ENCODE measurements at places on chromosomes 3 and 15.

DNA sequence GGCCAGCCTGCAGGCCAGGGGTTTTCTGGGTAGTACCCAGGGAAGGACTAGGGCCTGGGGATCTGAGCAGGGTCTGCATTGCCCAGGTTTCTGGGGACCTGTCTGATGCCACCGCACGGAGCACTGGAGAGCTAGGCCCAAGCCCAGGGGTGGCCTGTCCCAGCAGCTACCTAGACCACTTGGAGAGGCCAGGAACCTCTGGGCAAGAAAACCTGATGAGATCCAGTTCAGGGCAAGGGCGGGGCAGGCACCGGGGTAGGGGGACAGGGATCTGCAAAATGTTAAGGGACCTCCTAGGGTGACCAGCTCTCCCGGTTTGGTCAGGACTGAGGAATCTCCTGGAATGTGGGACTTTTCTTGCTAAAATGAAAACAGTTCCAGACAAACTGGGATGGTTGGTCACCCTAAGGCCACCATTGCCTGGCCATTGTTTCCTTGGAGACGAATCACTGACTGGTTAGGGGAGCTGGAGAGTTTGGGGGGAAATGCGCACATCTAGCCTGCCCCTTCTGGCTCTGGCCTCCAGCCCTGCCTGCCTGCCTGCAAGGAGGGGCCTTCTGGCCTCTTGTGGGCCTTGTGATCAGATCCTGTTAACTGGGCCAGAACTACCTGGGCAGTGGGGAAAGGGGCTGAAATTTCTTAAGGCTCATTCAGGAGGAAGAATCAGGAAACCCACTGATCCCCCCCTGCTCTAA lies 117.4 kb upstream of the TLE3 start:
- no peak for DNase-seq

- no peak for DNase-seq
Measured at GRCh38 chr15:61657461-61657860, 402.8 kb downstream of the VPS13C start.

- DNase-seq = no peak
Measured at GRCh38 chr3:45317710-45318109, 70.7 kb upstream of the LARS2 start.

GRCh38 chr15:99385005-99385669 lies 133.9 kb downstream of the LRRC28 start:
- no peak for DNase-seq

DNA sequence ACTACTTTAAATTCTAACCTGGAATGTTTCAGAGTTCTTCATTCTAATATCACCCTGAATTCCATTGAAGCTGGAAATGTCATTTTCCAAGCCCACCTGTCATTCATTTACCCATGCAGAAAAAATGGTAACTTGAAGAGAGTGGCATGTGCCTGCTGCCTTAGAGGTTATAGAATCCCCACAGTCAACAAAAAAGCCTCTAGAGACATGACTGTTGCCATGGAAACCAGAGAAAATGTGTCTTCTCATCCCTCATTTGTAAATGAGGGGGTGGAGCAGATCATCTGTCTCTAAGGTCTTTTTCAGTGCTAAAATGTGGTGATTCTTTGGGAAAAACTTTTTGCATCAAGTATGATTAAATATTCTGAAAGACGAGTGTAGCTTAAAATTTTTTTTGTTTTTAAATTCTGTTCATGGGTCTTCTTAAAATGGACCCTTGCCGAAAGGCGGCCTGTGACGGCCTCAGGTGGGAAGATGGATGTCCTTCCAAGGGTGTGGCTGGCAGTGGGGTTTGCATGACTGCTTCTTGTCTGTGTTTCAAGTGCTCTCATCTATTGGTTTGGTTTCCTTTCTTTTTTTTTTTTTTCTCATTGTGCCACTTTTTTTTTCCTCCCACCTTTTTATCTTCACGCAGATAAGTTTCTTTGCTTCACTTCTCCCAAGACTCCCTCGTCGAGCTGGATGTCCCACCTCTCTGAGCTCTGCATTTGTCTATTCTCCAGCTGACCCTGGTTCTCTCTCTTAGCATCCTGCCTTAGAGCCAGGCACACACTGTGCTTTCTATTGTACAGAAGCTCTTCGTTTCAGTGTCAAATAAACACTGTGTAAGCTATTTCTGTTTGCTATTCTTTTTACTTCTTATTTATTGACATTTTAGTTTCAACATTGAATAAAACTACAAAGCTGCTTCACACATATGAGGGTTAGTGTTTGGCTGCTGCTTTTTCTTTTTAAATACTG lies 23.0 kb downstream of the TPM1 start:
- DNase-seq = no peak

GRCh38 chr3:194133661-194134230 lies 2.2 kb upstream of the HES1 start:
- DNase-seq = no peak

- peak; percentile 62 for DNase-seq
Measured at GRCh38 chr15:37773111-37773860, 161.2 kb upstream of the TMCO5A start.

GRCh38 chr15:25240461-25241021 lies 198.3 kb downstream of the UBE3A start:
- no peak for DNase-seq

DNA sequence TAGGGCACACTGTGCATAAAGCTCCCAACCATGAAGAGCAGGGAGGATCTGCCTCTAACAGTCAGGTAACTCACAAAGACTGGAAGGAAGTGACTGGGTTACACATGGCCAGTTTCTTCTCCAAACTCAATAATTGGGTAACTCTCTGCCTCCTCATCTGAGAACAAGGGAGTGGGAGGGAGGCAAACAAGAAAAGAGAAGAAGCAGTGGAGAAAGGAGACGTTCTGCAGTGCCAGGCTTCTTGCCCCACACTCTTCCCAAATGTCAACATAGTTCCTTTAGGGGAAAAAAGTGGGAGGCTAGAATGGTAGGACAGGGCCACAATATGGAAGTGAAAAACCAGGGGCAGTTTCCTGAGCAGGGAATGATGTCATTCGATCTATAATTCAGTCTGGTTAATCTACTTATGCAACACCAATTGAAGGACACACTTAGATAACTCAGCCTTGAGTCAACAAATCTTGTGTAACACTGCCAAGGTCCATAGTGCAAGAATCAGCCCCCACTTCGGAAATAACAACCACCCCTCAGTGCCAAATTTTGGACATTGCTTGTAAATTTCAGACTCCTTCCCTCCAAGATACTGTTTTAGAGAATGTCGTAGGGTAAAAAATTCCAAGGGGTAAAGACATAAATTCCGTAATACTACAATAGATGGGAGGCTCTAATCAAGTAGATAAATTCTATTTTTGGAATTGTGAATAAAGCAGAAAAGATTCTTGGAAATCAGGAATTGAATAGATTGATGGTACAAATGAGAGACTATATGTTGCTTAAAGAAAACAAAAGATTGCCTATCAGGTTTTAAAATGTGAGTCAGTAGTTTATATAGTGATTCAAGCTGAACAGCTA lies 143.0 kb downstream of the LPP start:
- no peak for DNase-seq

- DNase-seq = peak; percentile 77
Measured at GRCh38 chr3:193872265-193872753, 263.6 kb upstream of the HES1 start.

- DNase-seq = no peak
Measured at GRCh38 chr15:58684036-58684710, 65.3 kb downstream of the ADAM10 start.

DNA sequence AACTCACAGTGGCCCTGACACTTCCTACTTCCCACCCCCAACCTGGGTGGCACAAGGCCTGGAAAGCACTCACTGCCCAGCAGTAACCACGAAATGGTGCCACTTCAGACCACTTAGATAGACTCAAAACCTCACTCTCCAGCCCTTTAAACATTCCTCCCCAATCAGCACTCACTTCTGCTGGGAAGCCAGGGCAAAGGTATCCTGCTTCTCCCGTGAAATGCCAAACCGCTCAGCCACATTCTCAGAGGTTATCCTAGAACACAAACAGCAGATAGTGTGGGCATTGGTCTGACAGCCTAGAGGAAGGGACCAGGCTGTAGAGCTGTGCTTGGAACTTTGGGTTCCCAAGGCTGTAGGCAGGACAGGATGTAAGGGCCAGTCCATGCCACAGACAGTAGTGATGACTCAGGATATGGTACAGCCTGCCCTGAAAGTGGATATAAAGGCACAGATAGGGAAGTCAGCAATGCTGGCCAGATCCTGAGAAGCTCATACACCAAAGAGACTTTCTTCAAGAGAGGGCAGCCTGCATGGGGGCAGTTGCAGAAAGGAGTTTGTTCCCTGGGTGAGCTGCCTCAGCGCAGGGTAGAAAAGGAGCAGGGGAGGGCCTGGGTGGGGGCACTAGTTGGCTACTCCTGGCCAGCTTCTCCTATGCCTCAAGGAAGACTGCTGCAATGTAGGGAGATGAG lies 9.2 kb downstream of the ACAA1 start:
- no peak for DNase-seq

GRCh38 chr15:62591842-62592838 lies 427.1 kb upstream of the C2CD4B start:
- DNase-seq = no peak

GRCh38 chr3:42667096-42667522 lies 13.6 kb downstream of the ZBTB47 start:
- no peak for DNase-seq

GRCh38 chr3:49399461-49399860 lies 12.3 kb downstream of the RHOA start:
- DNase-seq = no peak

- no peak for DNase-seq
Measured at GRCh38 chr15:88476635-88477060, 9.1 kb downstream of the MRPS11 start.

DNA sequence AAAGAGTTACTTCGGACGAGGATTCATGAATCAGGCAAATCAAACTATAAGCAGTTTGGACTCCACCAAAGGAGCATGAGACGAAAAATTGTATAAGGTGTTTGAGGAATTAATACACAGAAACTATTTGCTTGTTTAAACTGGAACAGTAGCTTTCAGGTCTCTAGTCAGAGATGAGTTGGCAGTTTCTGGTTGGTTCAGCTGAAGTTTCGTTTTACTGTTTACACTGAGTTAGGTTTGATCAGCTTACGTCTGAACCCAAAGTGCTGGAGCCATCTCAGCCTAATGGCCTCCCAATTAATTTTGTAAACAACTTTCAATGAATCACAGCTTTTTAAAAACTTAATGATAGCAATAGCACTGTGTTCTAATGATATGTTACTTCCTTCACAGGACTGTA lies 703.7 kb downstream of the NLGN1 start:
- DNase-seq = no peak

DNA sequence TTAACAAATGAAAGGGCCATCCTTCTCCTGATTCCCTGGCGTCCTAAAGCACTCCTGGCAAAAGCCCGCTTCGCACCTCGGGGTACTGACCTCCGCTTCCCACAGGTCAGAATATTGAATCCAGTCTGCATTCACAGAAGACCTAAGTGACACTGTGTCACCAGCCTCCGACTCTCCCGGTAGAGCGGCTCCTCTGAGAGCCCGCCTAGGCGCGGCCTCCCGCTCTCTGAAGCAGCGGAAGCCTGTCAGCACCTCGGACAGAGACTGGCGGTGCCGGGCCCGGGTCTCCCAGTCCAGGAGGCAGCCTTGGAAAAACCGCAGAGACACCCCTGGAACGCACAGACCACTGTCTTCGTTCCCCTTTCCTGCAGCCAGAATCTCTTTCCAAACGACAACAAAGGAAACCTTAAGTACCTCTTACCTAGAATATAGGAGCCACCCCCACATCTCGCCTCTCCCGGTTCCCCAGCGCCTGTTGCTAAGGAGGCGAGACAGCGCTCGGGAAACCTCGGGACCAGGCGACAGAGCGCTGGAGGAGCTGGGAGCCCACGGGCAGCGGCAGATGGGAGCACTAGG lies 1.2 kb downstream of the GABRB3 start:
- DNase-seq = no peak

DNA sequence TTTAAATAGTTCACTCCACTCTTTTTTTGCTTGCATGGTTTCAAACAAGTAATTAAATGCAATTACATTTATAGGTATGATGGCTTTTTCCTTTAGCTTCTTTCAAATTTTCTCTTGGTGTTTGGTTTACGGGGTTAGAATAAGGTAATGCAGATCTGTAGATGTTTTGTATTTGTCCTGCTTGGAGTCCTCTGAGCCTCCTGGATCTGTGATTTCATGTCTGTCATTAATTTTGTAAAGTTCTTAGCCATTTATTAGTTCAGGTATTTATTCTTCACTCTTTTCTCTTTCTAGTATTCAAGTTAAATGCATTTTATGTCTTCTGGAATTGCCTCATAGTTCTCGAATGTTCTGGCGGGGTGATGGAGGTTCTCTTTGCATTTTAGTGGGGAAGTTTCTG lies 1.4 kb upstream of the MRPS25 start:
- DNase-seq = no peak

DNA sequence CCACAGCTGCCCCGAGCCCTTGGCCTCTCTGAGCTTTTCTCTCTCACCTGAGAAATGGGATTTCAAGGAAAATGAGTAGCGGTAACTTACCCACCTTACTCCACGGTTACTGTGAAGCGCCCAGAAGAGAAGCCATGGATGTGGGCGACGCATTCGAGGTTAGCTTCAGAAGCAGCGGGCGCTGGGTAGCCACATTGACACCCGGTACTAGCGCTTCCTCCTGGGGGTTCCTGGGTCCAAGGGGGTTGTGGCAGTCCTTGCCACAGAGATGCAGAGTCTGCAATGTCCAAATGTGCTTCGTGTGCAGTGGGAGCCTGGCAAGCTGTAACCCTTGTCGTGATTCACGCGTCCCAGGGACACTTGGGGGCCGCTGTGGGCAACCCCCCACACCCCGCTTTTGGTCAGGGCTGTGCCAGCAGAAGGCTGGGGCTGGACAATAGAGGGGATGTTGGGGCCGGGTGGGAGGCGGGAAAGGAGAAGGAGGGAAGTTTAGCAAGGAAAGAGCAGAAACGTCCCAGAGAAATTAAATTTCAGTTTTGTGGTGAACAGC lies 41.4 kb upstream of the FURIN start:
- DNase-seq = no peak

GRCh38 chr15:71278989-71279756 lies 163.9 kb downstream of the THSD4 start:
- DNase-seq = peak; percentile 94

GRCh38 chr3:30135190-30135589 lies 471.2 kb upstream of the TGFBR2 start:
- DNase-seq = no peak

DNA sequence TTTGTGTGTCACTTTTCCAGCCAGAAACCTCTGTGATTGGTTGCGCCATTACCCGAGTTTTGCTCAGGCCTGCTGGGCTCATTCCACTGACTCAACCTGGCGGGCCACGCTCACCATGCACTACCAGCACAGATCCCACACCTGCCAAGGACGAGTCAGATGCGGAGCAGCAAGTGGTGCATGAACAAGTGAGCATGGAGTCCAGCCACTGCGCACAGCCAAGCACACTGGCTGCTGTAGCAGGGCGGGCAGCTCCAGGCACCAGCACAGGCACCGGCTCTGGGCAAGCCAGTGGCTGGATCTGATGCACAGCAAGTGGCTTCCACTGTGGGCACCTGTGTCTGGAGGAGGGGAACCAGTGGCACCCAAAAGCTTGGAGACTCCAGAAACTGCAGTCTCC lies 110.4 kb downstream of the CBLB start:
- no peak for DNase-seq

- DNase-seq = no peak
Measured at GRCh38 chr3:58776231-58776630, 109.7 kb upstream of the FAM3D start.

DNA sequence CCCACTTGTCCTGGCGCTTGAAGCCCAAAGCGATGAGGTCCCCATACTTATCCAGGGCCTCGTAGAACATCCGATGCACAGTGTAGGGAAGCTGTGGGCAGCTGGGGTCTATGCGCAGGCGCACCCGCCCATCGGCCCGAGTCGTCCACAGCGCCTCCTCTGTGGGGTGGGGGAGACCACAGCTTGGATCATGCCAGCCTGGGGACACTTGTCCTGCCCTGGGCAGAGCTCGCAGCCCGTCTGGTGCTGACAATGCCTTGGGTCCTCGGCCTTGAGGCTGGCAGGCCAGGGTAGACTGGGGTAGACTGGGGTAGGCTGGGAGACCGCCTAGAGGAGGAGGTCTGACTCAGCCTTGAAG lies 39.8 kb downstream of the ACSBG1 start:
- no peak for DNase-seq
